ENCODE measurements at places on chromosomes 6 and 20.

GRCh38 chr6:112245511-112246203, 8.7 kb downstream of the LAMA4 start:
- no peak for DNase-seq

- DNase-seq = no peak
Observed at GRCh38 chr6:157538168-157538567, 157.2 kb downstream of the ZDHHC14 start.

GRCh38 chr6:41489120-41489851, 56.9 kb upstream of the FOXP4 start:
- no peak for DNase-seq

- DNase-seq = no peak
Observed at GRCh38 chr6:13268913-13269518, 59.3 kb downstream of the TBC1D7 start.

DNA sequence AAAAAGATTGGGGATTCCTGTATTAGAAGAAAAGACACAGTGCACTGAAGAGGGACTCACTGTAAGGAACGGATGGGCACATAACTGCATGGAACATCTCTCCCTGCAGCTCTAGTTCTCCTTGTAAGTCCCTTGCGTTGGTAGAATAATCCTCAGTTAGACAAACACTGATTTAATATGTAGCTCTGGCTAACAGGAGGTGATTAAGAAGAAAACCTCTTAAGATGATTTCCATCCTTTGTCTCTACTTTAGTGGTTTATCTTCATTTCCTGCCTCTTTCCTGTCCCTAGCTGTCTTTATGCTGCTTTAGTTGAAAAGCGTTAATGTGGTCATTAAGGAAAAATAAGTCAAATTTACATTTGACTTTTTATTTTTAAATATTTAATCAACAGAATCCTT, 86.6 kb downstream of the SLC16A10 start:
- DNase-seq = no peak

- DNase-seq = no peak
Observed at GRCh38 chr6:126628125-126628524, 288.2 kb downstream of the CENPW start.

DNA sequence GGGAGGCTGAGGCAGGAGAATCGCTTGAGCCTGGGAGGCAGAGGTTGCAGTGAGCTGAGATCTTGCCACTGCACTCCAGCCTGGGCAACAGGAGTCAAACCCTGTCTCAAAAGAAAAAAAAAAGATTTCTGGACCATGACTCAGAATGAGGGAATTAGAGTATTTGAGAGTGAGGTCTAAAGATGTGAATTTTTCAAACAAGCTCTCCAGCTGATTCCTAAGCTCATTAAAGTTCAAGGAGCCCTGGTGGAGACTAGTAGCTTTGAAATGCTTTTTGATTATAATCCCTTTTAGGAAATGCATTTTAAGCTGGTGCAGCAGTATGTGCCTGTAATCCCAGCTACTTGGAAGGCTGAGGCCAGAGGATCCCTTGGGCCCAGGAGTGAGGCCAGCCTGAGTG, 21.8 kb upstream of the SRF start:
- DNase-seq = no peak

DNA sequence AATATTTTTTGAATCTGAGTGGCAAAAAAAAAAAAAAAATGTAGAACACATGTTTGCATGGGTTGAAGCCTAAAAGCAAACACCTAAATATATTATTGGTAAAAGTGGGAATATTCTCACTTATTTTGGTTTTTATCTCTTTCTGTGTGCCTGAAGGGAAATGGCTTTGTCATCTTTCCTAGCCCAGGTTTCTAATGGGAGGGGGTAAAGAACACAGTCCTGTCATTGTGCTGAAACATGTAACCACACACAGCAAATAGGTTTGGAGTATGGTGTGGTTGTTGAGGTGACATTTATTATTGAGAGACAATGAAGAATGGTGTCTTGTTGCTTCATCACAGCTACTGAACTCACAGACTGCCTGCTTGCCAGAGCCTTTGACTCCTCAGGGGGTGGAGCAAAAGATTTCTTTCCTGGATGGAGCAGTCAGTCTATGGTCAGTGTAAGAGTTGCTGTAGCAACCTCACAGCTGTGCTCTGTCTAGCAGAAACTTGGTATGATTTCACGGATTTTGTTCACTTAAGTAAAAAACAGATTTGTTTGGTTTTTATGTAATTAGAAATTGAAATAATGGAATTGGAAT, 70.2 kb downstream of the CEP57L1 start:
- no peak for DNase-seq

DNA sequence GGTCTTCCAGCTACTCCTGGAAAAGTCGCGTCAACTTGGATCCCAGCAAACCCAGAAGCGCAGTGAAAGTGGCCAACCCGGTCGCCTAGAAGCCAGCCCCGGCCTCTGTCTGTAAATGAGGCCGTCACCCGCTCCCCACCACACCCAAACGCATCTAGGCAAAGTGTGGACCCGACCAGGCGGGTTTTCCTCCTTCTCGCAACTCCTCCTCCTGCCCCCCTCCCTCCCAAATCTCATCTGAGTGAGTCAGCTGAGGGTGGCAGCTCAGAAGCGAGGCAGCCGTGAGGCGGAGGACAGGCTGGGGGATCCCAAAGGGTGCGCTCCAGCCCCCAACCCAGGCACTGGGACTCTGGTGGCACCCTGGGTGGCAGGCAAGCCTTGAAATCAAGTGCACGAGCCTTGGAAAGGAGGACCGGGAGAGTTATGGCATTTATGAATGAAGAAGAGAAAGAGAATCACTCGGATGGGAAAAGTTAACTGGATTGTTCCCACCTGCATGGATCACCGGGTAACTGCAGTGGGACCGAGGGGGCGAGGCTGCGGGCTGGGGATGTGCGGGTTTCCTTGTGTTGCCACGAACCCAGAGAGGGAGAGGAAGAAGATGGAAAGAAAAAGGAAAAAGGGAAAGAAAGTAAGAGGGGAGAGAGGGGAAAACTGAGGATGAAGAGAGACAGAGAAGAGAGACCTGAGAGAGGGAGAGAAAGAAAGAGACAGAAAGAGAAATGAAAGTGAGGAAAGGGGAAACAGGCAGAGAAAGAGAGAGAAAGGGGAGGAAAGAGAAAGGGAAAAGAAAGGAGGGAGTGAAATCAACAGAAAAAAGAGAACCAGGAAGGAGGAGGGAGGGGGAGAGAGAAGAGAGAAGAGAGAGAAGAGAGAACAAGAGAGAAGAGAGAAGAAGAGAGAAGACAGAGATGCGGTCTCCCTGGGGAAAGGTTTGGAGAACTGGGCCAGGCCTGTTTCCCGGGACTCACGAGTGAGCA, at the start of gene APCDD1L:
TSS of gene APCDD1L (minus strand) at position 167 of the 980 bp plus-strand sequence. CDS start 692 bp downstream, outside the sequence.
- no peak for DNase-seq

- DNase-seq = no peak
Observed at GRCh38 chr6:72414657-72415056, 207.2 kb upstream of the KCNQ5 start.

- DNase-seq = no peak
Observed at GRCh38 chr6:6927521-6928361, 180.0 kb upstream of the RREB1 start.

DNA sequence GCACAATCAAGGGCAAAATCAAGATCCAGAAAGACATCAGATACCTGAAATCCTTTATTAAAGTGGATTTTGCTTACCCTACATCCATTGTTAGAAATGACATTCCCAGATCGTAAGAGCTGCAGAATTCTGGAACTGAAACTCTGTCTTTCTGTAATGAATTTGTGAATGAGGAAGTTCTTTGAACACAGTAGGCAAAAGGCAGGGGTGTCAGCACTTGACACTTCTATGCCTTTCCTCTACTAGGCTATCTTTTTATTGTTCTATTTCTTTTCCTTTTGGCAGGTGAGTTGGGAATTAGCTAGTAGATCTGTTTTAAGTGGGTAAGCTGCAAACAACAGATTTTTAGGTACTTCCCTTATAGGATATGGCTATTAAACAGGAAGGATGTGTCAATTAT, 126.3 kb downstream of the CARMIL1 start:
- no peak for DNase-seq

DNA sequence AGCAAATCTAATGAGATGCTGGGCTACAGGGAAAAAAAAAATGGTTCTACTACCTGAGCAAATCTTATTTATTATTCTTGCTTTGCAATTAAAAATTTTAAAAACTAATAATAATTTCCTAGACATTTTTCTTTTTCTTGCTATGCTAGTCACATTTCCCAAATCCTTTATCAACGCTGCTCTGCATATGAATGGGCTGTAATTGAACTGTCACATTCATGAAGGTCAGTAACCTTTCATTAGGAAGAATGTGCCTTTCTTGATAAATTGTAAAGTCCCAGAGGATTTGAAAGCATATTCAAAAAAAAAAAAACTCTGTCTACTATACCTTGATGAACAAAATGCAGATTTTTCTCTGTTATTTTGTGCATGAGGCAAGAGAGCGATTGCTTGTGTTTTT, 538.7 kb upstream of the ID4 start:
- DNase-seq = no peak

DNA sequence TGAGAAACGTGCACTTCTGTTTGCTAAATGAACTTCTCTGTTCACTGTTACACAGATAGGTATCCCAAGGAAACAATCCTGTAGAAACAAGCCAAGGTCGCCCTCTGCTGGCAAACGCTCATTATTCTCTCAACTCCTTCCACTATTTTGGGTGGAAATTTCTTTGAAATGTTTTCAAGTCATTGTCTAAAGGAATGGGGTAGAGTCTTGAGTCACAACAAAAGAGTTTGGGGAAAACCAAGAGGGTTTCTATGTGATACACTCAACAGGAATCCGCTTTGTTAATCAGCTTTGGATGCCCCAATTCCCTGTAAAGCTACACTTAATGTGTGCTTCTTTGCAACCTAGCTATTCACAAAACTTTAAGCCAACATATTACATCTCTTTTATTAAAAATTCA, 4.6 kb upstream of the RAE1 start:
- peak; percentile 51 for DNase-seq

GRCh38 chr20:17783671-17784070, 83.9 kb downstream of the BANF2 start:
- DNase-seq = no peak

GRCh38 chr6:125222531-125223455, 69.2 kb downstream of the TPD52L1 start:
- no peak for DNase-seq

- DNase-seq = no peak
Observed at GRCh38 chr6:144314003-144314485, 28.9 kb downstream of the UTRN start.

GRCh38 chr20:43160941-43161340, 28.8 kb downstream of the PTPRT start:
- DNase-seq = no peak

DNA sequence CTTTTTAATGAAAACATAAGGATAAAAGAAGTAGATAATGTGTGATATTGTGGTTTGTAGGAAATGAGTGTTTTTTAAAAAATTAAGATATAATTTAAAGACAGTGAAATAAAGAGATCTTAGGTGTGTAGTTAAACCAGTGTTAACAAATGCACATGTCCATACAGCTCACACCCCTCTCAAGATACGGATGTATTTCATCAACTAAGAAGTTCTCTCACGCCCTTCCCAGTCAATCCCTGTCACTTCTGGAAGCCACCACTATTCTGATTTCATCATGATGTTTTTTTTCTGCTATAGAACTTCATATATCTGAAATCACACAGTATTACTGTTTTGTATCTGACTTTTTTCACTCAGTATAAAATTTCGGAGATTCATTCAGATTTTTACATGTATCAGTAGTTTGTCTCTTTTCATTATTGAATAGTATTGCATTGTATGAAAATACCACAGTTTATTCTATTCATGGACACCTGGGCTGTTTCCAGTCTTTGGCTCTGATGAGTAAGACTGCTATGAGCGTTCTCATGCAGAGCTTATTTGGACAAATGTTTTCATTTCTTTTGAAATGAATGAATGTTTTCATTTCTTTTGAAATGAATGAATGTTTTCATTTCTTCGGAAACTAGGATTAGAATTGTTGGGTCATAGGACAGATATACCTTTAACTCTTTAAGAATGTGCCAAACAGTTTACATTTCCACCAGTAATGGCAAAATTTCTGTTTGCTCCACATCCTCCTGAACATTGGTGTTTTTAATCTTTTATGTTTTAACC, 49.7 kb upstream of the ELOVL5 start:
- no peak for DNase-seq

DNA sequence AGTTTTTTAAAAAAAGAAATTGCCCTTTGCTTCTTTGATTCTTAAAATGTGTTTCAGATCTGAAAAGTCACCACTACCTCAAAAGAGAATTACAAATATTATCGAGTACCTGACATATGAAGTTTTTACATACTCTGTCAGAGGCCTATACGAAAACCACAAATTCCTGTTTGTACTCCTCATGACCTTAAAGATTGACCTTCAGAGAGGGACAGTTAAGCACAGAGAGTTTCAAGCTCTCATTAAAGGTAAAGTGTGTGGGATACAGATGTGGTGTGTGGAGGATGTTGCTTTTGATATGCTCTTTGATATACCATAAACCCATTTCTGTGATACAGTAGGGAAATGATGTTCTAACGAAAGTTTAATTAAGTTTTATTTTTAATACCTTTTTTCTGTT, 109.8 kb upstream of the GLP1R start:
- no peak for DNase-seq

GRCh38 chr6:34333858-34334257, 58.6 kb downstream of the NUDT3 start:
- DNase-seq = no peak

All from Panc1 (cell line).